ENCODE measurements at places on chromosomes 12 and 14.

- peak; percentile 11 for DNase-seq
These were observed 190.1 kb downstream of the TTC8 start for GRCh38 chr14:89014569-89014850.

- no peak for DNase-seq
These were observed 59.5 kb downstream of the GALNT4 start for GRCh38 chr12:89464974-89465592.

GRCh38 chr12:12734054-12734453, 16.9 kb downstream of the CDKN1B start:
- DNase-seq = no peak

- no peak for DNase-seq
These were observed 69.7 kb downstream of the CIT start for GRCh38 chr12:119807380-119807779.

DNA sequence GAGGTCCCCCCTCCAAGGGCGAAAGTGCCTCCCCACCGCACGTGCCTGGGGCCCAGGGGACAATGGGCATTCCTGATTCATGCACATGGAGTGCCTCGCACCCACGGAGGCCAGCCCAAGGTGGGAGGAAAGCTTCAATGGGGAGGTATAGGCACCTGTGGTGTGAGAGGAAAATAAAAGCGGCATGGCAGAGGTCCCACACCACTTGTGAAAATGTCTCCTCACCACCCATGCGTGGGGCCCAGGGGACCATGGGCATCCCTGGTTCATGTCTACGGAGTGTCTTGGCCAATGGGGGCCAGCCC, 384.7 kb downstream of the ALG10 start:
- DNase-seq = no peak

GRCh38 chr12:101969-102878, 35.7 kb downstream of the IQSEC3 start:
- no peak for DNase-seq

DNA sequence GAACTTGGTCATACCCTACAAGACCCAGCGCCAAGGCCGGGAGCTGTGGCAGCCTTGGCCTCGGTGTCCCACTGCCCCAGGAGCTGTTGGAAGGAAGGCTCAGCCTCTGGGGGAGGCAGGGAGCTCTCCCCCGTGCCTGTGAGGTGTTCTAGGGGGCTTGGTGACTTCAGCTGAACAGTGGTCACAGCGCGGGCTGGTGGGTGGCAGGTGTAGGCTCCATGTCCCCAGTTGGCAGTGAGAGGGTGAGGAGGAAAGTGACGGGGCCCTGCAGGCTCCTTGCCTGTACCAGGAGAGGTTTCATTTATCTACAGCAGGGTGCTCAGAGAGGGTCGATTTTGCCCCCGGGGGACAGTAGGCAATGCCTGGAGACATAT, 47.5 kb downstream of the DLK1 start:
- DNase-seq = no peak

GRCh38 chr12:77818351-77818750, 12.3 kb upstream of the NAV3 start:
- DNase-seq = no peak

DNA sequence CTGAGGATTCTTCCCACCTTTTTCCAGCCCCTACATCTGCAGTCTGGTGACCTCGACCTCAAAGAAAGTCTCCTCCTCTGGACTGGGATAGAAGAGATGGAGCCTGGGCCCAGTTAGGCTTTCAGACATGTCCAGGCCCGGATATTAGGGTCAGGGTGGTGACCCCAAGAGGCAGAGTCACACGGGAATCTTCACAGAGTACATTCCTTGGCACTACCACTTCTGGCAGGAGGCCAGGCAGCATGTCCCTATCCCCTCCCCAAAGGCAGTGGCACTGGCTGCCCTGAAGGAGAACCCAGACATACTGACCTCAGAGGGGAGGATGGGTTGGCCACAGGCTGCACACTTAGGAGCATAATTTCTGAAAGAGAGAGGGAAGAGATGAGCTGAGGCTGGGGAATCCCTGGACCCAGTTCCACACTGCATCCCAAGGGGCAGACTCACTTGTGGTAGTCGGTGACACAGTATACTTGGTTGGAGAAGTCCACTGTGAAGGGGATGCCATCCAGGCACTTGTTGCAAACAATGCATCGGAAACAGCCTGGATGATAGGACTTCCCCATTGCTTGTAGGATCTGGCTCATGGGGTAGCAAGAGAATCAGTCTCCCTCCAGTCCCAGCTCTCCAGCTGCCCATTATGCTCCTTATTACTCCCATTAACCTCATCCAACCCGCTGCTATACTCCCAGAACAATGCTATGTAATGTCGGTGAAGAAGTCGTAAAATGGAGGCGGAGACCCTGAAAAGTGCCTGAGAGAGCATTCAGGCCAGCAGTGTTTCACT, 7.6 kb downstream of the AJUBA start:
- no peak for DNase-seq

DNA sequence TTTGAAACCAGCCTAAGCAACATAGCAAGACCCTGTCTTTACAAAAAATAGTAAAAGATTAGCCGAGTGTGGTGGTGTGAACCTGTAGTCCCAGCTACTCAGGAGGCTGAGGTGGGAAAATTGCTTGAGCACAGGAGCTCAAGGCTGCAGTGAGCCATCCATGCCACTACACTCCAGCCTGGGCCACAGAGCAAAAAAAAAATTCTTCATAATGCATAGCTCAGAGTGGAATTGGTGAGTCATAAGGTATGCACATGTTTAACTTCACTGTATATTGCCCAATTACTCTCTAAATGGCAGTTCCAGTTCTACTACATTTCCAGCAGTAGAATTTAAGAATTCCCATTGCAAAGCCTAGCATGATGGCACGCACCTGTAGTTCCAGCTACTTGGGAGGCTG, 26.8 kb upstream of the CLIP1 start:
- DNase-seq = no peak

DNA sequence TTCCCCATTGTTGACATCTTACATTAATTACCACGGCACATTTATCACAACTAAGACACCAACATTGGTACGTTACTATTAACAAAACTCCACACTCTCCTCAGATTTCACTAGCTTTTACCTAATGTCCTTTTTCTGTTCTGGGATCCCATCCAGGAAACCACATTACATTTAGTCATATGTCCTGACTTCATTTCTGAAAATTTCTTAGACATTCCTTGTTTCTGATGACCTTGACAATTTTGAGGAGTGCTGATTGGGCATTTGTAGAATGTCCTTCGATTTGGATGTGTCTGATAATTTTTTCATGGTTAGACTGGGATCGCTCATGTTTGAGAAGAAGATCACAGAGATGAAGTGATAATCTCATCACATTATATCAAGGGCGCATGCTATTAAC, 34.6 kb upstream of the ACSM4 start:
- no peak for DNase-seq

DNA sequence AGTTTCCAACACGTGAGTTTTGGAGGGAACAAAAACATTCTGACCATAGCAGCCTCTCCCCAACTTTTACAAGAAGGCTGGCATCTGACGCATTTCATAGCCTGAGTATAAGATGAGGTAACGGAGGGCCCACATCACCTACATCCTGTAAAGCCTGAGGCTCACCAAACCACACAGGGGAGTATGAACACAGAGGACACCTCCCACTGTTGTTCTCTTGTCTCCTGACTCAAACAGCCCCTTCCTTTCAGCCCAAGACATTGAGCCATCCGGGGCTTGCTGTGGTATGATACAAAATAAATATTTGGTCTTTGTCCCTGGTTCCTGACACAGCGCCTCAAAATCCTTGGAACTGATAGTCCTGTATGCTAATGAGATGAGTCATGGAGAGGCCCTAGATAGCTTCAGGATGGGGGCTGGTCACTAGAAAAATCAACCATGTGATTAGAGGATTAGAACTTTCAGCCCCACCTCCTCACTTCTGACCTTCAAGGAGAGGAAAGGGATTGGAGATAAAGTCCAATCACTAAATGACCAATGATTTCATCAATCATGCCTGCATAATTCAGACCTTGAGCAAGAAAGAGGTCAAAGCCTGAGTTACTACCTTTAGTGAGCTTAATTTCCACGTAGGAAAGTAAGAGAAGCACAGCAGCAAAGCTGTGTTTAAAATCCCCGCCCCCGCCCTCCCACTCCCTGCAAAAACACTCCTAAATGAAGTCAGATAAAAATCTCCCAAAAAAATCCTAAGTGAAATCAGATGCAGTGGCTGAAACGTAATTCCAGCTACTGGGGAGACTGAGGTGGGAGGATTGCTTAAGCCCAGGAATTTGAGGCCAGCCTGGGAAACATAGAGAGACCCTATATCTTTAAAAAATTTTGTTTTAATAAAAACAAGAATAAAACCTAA, 236.4 kb downstream of the PCNX1 start:
- no peak for DNase-seq

GRCh38 chr12:946631-947030, 2.9 kb downstream of the RAD52 start:
- DNase-seq = no peak
